ENCODE measurements at places on chromosomes 6 and 20.

DNA sequence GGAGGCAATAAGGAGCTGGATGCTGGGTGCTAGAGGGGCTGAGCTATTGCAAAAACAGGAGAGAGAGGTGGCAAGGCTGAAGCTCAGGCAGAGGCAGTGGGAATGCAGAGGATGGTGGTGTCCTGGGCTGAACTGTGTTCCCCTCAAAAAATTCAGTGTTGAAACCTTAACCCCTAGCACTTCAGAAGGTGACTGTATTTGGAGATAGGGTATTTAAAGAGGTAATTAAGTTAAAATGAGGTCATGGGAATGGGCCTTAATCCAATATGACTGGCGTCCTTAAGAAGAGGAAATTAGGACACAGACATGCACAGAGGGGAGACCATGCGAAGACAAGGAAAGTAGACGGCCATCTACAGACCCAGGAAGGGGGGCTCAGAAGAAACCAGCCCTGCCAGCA is 11.5 kb upstream of the MMP9 start:
- DNase-seq, result no peak

DNA sequence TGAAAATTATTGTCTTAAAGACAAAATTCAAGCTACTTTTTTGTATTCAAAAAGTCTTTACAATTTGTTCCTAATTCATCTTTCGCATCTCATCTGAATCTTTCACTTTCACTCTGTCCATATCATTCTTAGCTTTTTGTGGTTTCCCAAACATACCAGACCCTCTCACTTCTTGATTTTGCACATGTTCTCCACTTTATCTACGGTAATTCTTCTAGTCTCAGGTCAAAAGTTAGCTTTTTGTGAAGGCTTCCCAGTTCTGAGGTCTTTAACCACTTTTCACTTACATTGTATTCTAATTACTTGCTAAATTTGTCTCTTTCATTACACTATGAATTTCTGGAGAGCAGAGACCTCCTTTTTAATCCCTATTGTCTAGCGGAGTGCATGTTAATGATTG is 34.6 kb upstream of the EPHA7 start:
- no peak for DNase-seq

DNA sequence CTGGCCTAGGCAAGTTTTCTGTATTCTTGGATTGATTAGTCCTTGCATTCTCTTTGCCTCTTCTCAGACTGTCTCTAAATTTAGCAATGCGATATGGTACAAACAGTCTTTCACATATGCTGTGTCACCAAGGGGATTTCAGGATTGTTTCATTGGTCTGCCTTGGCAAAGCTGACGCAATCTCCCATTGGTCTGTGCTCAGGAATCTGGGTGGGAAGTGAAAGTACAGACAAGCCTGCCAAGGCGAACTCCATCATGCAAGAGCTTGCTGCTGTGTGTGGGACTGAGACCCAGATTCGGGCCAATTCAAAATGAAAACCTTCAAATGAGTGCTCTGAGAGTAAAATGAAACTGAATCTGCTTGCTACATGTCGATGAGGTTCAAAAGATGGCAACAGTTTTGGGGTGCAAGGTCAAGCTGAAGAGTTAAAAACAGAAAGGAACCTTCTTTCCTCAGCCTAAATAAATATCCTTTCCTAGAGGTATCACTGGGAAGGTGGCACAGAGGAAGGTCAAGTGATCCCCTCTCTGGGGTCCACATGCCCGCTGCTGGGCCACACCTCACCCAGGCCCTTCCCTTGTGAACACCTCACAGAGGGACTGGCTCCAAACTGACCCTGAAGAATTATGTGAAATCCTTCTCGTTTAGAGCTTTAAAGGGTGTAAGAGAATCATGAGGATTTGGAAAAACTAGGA is 198.8 kb upstream of the PREP start:
- DNase-seq, result peak; percentile 93

DNA sequence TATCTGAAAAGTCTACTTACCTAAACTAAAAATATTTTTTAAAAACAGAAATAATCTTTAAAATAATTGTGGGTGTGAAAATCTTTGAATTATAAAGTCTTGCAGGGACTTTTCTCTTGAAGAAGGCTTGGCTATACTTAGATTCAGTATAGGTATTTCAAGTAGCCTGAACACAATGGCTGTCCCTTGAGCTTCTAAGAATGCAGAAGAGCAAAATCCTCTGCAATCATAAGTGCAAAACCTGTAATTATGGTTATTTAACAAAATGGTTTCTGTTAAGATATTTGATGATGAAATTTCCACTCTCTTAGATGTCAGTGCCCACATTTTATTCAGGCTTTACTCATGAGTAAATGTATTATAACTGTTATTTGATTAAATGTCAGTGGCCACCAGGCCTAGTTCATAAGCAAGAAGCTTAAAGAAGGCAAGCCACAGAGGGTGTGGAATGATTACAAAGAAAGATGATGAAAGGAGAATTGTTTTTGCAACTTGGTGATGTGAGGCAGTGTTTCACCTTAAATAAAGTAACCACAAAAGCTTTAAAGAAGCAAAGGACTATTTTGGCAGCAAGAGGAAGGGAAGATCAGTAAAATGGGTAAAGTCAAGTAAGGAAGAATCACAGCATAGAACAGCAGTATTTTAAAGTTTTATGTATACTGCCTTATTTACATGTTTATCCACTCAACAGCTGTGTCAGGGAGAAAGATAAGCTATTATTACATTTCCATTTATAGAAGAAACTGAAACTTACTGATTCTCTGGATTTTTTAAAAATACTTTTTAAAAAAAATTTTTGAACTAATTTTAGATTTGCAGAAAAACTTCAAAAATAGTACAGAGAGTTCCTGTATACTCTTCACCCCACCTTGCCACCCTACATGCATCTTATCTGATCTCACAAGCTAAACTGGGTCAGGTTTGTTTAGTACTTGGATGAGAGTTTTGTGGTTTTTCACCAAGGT is 351.2 kb upstream of the RUNX2 start:
- DNase-seq, result no peak

GRCh38 chr6:31068669-31069340 is 43.6 kb downstream of the C6orf15 start:
- DNase-seq, result peak; percentile 92

- DNase-seq, result no peak
These were observed 100.5 kb downstream of the TFAP2A start for GRCh38 chr6:10314163-10314955.

DNA sequence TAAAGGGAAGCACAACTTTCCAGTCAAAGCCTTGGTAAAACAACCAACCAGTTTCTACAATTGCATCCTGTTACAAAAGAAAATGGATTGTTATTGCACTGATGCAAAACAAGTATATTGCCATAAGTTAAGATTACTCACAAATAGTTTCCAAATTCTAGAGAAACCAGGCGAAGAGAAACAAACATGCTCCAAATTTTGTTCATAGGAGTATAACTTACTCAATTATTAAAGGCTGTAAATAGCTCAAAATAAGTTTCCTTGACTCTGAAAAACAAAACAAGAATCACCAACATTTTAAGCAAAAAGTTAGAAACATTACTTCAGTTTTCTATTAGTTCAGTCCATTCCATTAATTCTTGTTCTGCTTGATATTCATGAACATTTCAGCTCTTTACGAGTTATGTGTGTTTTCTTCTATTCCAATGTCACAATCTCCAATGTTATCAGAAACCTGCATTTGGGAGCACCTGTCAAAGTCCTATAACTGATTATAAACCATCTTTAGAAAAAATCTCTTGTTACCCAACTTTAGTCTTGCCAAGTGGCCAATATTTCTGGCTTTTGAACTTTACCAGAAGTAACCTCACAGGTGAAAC is 137.9 kb upstream of the THBS2 start:
- DNase-seq, result no peak

DNA sequence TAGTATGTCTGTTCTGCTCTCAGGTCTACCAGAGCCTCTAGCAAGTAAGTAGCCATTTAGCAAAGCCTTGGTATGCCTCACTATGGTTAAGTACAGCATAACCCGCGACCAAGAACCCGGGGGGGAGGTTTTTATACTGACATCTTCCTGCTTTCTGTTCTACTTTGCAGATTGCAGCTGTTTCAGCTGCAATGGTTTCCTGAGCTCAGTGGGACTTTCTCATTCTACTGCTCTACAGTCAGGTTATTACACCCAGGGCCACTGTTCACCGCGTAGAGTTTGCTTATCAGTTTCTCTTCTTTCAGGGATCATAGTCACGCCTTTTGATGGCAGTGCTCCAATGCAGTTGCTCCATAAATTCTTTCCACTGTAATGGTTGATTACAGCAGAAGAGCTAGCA is 631.3 kb downstream of the TFAP2A start:
- no peak for DNase-seq

GRCh38 chr6:136087986-136088385 is 162.1 kb downstream of the MTFR2 start:
- DNase-seq, result no peak

- no peak for DNase-seq
These were observed 178.9 kb upstream of the ARID1B start for GRCh38 chr6:156598071-156598854.

- DNase-seq, result no peak
These were observed 88.9 kb upstream of the ECI2 start for GRCh38 chr6:4224067-4224978.

DNA sequence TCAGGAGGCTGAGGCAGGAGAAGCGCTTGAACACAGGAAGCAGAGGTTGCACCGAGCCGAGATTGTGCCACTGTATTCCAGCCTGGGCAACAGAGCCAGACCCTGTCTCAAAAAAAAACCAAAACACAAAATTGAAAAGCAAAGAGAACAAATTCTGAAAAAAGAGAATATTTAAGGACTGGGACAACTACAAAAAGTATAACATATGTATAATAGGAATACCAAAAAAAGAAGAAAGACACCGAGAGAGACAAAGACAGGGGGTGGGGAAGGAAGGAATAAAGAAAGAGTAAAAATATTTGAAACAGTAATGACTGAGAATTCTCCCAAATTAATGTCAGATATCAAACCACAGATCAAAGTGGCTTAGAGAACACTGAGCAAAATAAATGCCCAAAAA is 5.5 kb upstream of the ZNF391 start:
- no peak for DNase-seq

DNA sequence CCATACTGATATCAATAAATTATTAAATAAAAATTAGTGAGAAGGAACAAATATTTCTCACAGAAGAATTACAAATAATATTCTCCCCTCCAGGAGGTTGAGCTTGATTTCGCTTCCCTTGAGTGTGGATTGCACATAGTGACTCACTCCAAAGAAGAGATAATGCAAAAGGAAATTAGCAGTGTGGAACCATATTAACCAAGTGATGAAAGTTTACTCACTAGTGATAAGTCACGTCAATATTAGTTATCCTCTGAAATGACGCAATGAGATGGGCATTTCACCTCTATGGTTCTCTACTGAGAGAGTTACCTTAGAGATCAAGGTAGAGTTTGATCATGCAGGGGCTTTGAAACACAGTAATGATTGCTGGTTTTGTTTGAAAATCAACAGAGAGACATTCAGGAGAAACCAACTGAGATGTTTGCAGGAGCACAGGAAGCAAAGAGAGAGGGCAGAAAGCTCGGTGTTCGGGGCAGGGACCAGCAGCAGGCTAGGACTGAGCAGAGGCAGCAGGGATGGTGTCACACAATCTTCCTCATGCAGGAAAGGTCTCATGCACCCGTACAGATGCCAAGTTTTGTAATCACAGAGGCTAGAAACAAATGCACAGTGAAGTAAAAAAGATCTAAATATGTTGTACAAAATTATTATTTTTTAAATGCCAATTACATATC is 634.5 kb downstream of the QKI start:
- DNase-seq, result no peak

GRCh38 chr6:105649192-105649591 is 246.3 kb upstream of the PREP start:
- no peak for DNase-seq

DNA sequence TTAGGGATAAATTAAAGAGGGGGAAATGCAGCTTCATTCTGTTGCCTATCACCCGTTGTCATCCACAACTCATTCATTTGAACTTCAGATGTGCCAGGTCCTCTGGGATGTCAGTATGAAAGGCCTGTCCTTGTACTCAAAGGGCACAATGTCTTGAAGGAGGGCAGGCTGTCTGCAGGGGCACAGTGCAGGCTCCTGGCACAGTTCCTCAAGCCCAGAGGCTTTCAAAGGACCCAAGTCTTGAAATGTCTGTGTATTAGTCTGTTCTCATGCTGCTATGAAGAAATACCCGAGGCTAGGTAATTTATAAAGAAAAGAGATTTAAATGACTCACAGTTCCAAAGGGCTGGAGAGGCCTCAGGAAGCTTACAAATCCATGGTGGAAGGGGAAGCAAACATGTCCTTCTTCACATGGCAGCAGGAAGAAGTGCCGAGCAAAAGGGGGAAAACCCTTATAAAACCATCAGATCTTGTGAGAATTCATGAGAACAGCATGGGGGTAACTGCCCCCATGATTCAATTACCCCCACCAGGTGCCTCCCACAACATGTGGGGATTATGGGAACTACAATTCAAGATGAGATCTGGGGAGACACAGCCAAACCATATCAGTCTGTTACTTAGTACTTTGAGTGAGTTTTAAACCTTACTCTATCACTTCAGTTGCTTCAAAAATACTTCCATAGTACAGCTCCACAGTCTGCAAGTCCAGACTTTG is 9.4 kb downstream of the SNX9 start:
- DNase-seq, result no peak

DNA sequence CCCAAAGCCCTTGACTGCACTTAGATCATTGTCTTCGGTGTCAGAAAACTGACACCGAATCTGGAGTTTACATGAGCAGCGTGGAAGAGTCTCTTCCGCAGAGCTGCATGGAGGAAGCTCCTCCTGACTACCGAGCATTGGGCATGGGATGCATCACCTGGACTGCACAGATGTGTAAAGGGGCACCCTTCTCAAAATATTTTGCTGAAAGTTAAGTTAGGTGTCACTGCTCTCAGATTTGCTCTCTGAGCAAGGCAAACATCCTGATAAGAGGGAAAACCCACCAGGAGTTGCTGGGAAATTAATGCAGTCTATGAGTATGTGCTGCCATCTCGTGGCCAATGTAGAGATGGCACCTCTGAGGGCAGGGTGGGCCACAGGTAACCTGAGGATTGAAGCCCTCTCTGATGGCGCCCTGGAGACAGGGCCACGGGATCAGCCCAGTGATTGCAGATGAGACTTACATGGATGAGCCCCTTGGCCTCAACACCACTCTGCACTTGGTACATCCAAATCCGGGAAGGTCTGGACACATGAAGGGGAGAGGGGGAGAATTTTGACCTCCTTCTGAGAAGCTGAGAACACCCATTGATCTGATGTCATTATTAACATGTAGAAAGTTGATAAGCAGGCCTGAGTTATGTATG is 129.9 kb downstream of the LPA start:
- DNase-seq, result peak; percentile 91
